Regular cardiac myocyte (primary cell): ENCODE measurements at places on chromosomes 2 and 18. TPM values are rescaled to one million over a fixed set of nuclear protein-coding genes. Genes with fewer than 3 reads are reported as not detected.

The CCDC74A gene
- 5.0 and 15.2 TPM in 2 replicates for total RNA-seq

The SLC4A3 gene
- 0.96 and 4.2 TPM in 2 replicates for total RNA-seq

The PEX13 gene
- total RNA-seq: 37.0 and 43.7 TPM in 2 replicates

The MYO1B gene
- 241 and 418 TPM in 2 replicates for total RNA-seq

The FKBP1B gene
- 8.2 and 11.8 TPM in 2 replicates for total RNA-seq

The SERPINB13 gene
- total RNA-seq: not detected in 2 replicates

The MARCO gene
- total RNA-seq: not detected in 2 replicates

The POTEJ gene
- total RNA-seq: not detected in 2 replicates

The KLHL30 gene
- 1.7 and 9.9 TPM in 2 replicates for total RNA-seq

The MEP1B gene
- under 0.01 TPM in 1 of 2 replicates, not detected in the other for total RNA-seq

The RAB10 gene
- 81.2 and 167 TPM in 2 replicates for total RNA-seq

The CD28 gene
- total RNA-seq: under 0.01 TPM in 1 of 2 replicates, not detected in the other

The GBX2 gene
- not detected in 2 replicates for total RNA-seq

The IL1A gene
- total RNA-seq: 8.2 and 15.5 TPM in 2 replicates

The RAMP1 gene
- 0.77 and 3.1 TPM in 2 replicates for total RNA-seq

The IHH gene
- not detected in 2 replicates for total RNA-seq

The SGO2 gene
- total RNA-seq: 3.7 and 28.6 TPM in 2 replicates

The TPO gene
- total RNA-seq: not detected in 2 replicates

The SATB2 gene
- 5.2 and 9.9 TPM in 2 replicates for total RNA-seq

The CNTNAP5 gene
- total RNA-seq: under 0.01 TPM in 2 replicates

The SKOR2 gene
- not detected in 2 replicates for total RNA-seq

The HAUS1 gene
- total RNA-seq: 59.8 and 91.6 TPM in 2 replicates

The GKN2 gene
- not detected in 2 replicates for total RNA-seq

The CENPA gene
- total RNA-seq: 2.0 and 17.4 TPM in 2 replicates
